ENCODE measurements at places on chromosomes 6 and 20. TPM values are rescaled to one million over a fixed set of nuclear protein-coding genes. Genes with fewer than 3 reads are reported as not detected.
A peak's percentile ranks its signal among the peaks of the same experiment; 100 is the strongest.

Gene LAMA2
- 1.5 TPM for total RNA-seq

Gene CD109
- 1.2 TPM for total RNA-seq

GRCh38 chr6:101760843-101761621 lies 367.5 kb downstream of the GRIK2 start:
- H3K36me3 ChIP-seq = no peaks in the 10 kb centered on the region
- H3K4me1 ChIP-seq = no peaks in the 10 kb centered on the region
- H3K27ac ChIP-seq = no peak overlapping the region
- H3K27me3 ChIP-seq = no peaks in the 10 kb centered on the region

GRCh38 chr6:135555550-135555949 lies 58.0 kb upstream of the AHI1 start:
- H3K4me3 ChIP-seq = no peak overlapping the region
- H3K36me3 ChIP-seq = no peaks in the 10 kb centered on the region
- no peak overlapping the region for H3K27ac ChIP-seq
- no peak for DNase-seq
- H3K27me3 ChIP-seq = no peaks in the 10 kb centered on the region
- no peaks in the 10 kb centered on the region for H3K4me1 ChIP-seq

- H3K4me1 ChIP-seq = peaks cover 5% of the 10 kb centered on the region
- no peak for DNase-seq
- H3K27ac ChIP-seq = no peak overlapping the region
These were observed 241.8 kb upstream of the SULF2 start for GRCh38 chr20:48026981-48027592.

GRCh38 chr20:9072861-9073500 lies 4.1 kb downstream of the PLCB4 start:
- H3K4me1 ChIP-seq = peaks cover 39% of the 10 kb centered on the region
- no peaks in the 10 kb centered on the region for H3K36me3 ChIP-seq
- DNase-seq = no peak
- H3K27me3 ChIP-seq = no peaks in the 10 kb centered on the region
- no peak overlapping the region for H3K4me3 ChIP-seq

DNA sequence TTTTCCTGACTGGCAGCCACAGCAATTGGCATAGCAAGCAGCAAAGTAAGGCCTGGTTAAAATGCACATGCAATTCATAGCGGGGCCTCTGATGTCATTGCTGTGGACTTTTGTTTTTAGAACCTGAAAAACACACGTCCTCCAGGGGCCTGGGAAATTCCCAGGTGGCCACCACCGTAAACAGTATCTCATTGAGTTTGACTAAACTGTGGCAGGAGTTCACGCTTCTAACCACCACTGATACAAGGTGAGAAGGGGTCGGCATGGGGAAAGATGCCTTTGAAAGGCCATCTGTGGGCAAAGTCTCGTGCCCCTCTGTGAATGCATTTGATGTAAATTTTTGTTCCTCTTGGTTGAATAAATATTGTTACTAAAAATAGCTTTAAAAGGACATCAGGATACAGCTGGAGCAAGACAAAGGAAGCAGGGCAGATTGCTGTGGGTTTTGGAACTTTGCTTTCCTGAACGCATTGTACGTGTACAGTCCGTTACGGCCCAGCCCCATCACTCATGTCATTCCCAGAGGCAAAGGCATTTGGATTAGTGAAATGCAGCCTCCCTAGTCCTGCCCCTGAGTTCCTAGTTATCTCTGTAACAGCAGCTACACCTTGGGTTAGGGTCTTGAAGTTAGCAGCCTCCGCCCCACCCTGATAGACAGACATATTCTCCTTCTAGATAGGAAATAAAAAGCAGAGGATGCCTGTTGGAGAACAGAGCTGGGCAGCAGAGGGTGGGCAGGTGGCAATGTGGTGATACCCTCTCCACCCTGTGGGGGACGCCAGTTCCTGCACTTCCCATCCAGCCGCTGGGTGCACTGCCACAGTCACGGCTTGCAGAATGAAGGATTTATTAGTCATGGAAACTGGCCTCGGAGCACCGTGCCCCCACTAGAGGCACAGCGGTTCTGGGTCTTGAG lies 80.3 kb downstream of the ZDHHC14 start:
- H3K27me3 ChIP-seq = no peaks in the 10 kb centered on the region
- peak; percentile 41 for DNase-seq
- no peaks in the 10 kb centered on the region for H3K36me3 ChIP-seq
